Temporal lobe (tissue), 4 donors: ENCODE measurements at places on chromosomes 2 and 18. TPM values are rescaled to one million over a fixed set of nuclear protein-coding genes. Genes with fewer than 3 reads are reported as not detected.

CNNM3 gene
- 19.2 TPM for total RNA-seq

CDK15 gene
- under 0.01 TPM for total RNA-seq

HOXD10 gene
- total RNA-seq: not detected

EVA1A gene
- total RNA-seq: 0.98 TPM

EFR3B gene
- total RNA-seq: 56.1 TPM

REG3G gene
- total RNA-seq: not detected

NMUR1 gene
- total RNA-seq: under 0.01 TPM

BMPR2 gene
- 91.7 TPM for total RNA-seq
